ENCODE measurements at places on chromosomes 12 and 14. TPM values are rescaled to one million over a fixed set of nuclear protein-coding genes. Genes with fewer than 3 reads are reported as not detected.

- H3K27ac ChIP-seq: no peak overlapping the region
- H3K27me3 ChIP-seq: no peaks in the 10 kb centered on the region
- no peak overlapping the region for H3K4me3 ChIP-seq
- H3K4me1 ChIP-seq: no peaks in the 10 kb centered on the region
- no peaks in the 10 kb centered on the region for H3K36me3 ChIP-seq
- DNase-seq: no peak
Observed at GRCh38 chr12:80655751-80656150, 51.7 kb upstream of the MYF6 start.

DNA sequence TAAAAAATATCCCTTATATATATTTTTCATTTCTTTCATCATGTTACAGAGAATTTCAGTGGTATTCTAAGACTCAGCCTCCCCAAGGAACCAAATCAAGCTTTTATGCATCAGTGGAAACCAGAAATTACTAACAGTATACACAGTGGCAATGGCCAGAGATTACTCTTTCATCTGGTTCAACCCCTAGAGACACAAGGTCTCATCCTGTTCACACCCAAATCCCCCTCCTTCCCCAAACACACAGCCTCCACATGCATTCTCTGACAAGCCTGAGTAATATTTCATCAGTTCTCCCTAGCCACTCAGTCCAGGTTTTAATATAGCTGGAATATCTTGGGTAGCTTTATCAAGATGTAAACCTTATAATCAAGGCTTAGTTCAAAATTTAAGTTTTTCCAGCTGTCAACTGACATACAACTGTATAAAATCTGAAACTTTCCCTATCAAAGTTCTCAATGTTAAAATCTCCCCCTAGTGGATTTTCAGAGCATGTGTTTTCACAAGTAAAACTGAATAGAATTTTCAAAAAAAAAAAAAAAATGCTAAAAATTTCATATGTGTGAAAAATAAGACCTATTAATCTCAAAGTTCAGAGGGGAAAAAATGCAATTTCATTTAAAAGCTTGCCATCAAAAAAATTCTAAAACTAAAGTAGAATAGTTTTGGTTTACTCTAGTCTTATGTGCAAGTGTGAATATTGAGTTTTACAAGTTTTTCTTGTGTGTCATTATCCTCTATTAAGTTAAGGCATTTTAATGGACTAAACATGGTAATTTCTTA is 10.5 kb upstream of the SSTR1 start:
- H3K27me3 ChIP-seq: no peaks in the 10 kb centered on the region
- H3K27ac ChIP-seq: no peak overlapping the region
- no peak overlapping the region for H3K4me3 ChIP-seq
- no peak for DNase-seq
- no peaks in the 10 kb centered on the region for H3K36me3 ChIP-seq
- no peaks in the 10 kb centered on the region for H3K4me1 ChIP-seq

DNA sequence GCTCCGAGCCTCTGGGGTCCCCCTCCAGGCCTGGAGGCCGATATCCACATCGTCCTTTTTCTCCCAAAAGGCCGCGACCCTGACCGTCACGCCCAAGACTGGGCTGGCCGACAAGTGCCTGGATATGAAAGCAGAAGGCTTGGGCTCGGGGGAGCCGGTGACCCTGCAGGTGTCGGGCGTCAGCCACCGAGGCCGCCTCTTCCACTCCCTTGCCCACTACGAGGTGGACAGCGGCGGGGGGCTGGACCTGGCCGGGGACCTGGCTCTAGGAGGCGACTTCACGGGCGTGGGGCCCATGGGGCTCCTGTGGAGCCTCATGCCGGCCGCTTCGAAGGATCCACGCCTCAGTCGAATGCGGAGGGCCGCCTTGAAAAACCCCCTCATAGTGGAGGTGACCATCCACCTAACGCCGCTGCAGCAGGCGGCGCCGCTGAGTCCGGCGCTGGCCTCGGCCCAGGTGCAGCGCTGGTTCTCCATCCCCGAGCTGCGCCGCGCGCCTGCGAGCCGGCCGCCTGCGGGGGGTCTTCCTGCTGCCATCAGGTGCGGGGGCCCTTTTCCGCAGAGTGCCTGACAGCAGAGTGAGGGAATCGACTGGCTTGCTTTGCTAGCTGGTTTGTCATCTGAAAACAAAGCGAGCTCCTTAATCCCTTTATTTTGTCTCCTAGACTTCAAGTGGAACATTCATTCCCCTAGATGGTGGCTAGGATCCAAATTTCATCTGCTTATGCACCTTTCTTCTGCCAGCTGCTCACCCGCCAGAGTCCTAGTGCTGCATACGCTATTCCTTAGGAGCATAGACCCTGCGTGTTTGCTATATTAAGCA is 10.6 kb upstream of the DNAL1 start:
- peak; percentile 97 for DNase-seq
- peak overlapping the region; percentile 37 for H3K4me3 ChIP-seq
- no peaks in the 10 kb centered on the region for H3K27me3 ChIP-seq
- H3K4me1 ChIP-seq: no peaks in the 10 kb centered on the region
- no peaks in the 10 kb centered on the region for H3K36me3 ChIP-seq

GRCh38 chr12:111074559-111074958 is 154.2 kb upstream of the MYL2 start:
- no peak overlapping the region for H3K4me3 ChIP-seq
- H3K36me3 ChIP-seq: no peaks in the 10 kb centered on the region
- H3K27me3 ChIP-seq: no peaks in the 10 kb centered on the region
- H3K4me1 ChIP-seq: peaks cover 11% of the 10 kb centered on the region

DNA sequence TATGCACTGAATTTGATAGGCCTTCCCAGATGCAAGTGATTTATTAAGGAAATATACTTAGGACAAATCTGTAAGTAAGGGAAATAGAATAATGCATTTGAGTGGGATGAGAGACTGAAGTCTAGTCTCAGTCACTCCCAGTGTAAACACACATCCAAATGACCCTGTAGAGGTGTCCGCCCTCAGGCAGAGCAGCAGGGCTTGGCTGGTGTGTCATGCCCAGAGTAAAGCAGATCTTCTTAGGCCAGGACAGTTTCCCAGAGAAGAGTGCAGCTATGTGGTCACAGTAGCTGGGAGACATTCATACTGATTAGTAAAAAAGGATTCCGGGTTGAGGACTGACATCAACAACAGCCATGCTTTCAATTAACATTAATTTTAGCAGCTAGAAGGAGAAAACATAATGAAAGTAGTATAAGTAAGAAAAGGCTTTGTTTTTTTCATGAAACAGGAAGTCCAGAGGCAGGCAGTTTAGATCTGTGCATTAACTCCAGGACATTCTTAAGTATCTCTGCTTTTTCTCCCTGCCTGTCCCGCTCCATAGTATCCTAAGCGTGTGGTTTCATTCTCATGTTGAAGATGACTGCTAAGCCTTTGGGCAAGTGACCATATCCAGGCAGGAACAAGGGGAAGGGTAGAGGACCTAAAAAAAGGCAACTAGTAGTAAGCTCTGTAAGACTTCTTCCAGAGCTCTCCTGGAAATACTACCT is 35.7 kb downstream of the CNTN1 start:
- H3K27ac ChIP-seq: no peak overlapping the region
- H3K4me1 ChIP-seq: no peaks in the 10 kb centered on the region
- no peak overlapping the region for H3K4me3 ChIP-seq
- no peaks in the 10 kb centered on the region for H3K36me3 ChIP-seq
- no peaks in the 10 kb centered on the region for H3K27me3 ChIP-seq

GRCh38 chr12:104281636-104282035 is 21.9 kb upstream of the EID3 start:
- DNase-seq: no peak
- H3K36me3 ChIP-seq: no peaks in the 10 kb centered on the region
- no peaks in the 10 kb centered on the region for H3K4me1 ChIP-seq
- no peaks in the 10 kb centered on the region for H3K27me3 ChIP-seq
- H3K27ac ChIP-seq: no peak overlapping the region

Gene CBLN3
- total RNA-seq: 2.1 TPM

DNA sequence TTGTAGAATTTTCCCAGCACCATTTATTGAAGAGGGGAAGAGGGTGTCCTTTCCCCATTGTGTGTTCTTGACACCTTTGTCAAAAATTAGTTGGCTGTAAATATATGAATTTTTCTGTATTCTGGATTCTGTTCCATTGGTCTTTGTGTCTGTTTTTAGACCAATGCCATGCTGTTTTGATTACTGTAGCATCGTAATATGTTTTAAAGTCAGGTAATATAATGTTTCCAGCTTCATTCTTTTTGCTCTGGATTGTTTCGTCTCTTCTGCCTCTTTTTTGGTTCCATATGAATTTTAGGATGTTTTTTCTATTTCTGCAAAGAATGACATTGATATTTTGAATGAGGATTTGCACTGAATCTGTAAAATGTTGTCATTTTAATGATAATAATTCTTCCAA is 331.9 kb upstream of the RGS6 start:
- DNase-seq: no peak
- no peaks in the 10 kb centered on the region for H3K27me3 ChIP-seq
- H3K27ac ChIP-seq: no peak overlapping the region
- peaks cover 21% of the 10 kb centered on the region for H3K36me3 ChIP-seq
- peak overlapping the region; percentile 25 for H3K4me3 ChIP-seq

DNA sequence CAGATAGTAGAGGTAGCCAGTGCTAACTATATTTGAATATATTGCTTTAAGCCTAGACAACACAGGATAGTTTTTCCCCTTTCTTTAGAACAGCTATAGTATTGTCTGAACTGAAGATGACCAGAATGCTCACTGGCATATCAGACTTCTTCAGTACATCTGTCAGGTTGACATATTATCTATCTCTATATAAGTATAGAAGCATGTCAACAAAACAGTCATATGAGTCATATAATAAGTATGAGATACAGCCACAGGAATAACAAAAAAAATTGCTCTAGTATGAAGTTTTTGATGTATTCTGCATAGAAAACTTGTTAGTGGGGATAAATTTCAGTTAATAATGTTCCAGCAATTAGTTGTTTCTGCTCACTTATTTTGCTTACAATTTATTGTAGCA is 767.7 kb downstream of the LRFN5 start:
- no peak overlapping the region for H3K27ac ChIP-seq
- no peak for DNase-seq

DNA sequence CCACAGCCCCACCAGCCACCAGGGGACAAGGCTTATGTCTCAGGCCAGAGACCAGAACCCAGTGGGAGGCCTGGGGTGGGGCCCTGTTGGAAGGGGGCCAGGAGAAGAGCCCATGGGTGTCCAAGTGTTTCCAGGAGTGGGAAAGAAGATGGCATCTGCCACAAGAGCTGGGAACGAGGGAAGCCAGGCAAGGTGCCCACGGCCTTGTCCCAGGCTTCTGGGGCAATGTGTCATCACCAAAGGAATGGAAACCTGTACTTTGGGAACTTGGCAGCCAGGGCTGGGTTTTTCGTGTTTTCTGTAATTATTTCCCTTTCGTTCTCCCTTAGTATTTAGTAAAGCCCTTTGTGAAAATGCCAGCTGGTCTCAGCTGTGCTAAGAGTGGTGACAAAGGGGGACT is 5.3 kb upstream of the PGF start:
- no peaks in the 10 kb centered on the region for H3K4me1 ChIP-seq
- DNase-seq: no peak
- H3K27ac ChIP-seq: no peak overlapping the region
- peaks cover 8% of the 10 kb centered on the region for H3K27me3 ChIP-seq
- H3K36me3 ChIP-seq: no peaks in the 10 kb centered on the region
- no peak overlapping the region for H3K4me3 ChIP-seq

GRCh38 chr12:54566792-54567191 is 17.4 kb downstream of the PDE1B start:
- H3K4me1 ChIP-seq: peaks cover 10% of the 10 kb centered on the region
- no peak overlapping the region for H3K4me3 ChIP-seq
- H3K27me3 ChIP-seq: no peaks in the 10 kb centered on the region

DNA sequence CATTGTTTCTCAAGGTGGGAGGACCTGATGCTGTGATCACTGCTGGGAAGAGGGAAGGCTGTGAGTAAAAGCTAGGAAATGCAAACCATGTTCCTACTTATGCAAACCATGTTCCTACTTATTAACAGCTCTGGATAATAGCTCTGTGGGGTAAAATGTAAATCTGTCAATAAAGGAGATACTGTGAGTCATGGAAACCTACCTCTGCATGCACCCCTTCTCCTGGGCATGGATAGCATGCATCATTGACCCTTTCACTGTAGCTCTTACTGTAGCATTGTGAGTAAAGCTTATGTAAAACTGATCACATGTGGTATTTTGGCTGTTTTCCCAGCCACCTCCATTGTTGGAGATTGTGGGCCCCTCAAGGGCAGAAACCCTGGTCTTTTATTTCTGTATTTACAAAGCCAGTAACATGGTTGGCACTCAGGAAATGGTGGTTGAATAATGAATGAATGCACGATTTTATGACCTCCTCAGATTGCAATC is 253.7 kb downstream of the GRIN2B start:
- peak; percentile 63 for DNase-seq
- H3K4me3 ChIP-seq: no peak overlapping the region
- H3K36me3 ChIP-seq: no peaks in the 10 kb centered on the region
- H3K27me3 ChIP-seq: no peaks in the 10 kb centered on the region
- no peaks in the 10 kb centered on the region for H3K4me1 ChIP-seq

GRCh38 chr12:51884676-51885229 is 3.1 kb upstream of the ANKRD33 start:
- no peaks in the 10 kb centered on the region for H3K36me3 ChIP-seq
- H3K4me3 ChIP-seq: no peak overlapping the region
- H3K27ac ChIP-seq: no peak overlapping the region
- no peaks in the 10 kb centered on the region for H3K4me1 ChIP-seq
- peak; percentile 79 for DNase-seq
- H3K27me3 ChIP-seq: peaks cover 7% of the 10 kb centered on the region

DNA sequence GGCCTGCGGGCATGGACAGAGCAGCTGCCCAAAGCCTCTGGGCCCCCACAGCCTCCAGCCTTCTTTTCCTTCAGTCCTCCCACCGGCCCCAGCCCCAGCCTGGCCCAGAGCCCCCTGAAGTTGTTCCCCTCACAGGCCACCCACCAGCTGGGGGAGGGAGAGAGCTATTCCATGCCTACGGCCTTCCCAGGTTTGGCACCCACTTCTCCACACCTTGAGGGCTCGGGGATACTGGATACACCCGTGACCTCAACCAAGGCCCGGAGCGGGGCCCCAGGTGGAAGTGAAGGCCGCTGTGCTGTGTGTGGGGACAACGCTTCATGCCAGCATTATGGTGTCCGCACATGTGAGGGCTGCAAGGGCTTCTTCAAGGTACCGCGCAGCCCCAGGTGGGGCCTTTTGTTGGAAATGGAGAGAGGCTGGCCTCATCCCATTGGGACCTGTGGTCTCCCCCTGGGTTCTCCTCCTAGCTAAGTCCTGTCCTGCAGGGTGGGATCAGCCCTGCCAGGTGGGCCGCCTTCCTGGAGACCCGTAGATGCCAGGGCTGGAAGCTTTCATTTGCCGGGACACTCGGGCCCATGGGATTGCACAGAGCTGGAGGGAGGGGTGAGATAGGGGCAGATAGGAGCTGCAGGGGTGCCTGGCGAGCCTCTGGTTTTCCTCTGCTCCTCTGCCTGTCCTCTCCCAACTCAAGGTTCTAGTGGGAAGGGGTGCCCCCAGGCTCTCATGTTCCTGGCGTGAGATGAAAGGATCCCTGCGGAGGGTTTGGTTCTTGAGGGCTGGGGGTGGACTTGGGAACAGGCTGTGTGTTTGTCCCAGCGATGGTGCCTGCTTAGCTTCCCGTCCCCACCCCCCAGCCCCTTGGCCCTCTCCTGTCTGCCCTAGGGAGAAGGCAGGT is 3.8 kb downstream of the NR4A1 start:
- H3K36me3 ChIP-seq: peaks cover 21% of the 10 kb centered on the region
- no peaks in the 10 kb centered on the region for H3K4me1 ChIP-seq
- DNase-seq: no peak
- no peak overlapping the region for H3K4me3 ChIP-seq
- H3K27me3 ChIP-seq: no peaks in the 10 kb centered on the region
